ENCODE measurements at places on chromosomes 6 and 20.
A peak's percentile ranks its signal among the peaks of the same experiment; 100 is the strongest.

GRCh38 chr20:63029358-63030121 lies 22.8 kb upstream of the BHLHE23 start:
- no peak for DNase-seq

DNA sequence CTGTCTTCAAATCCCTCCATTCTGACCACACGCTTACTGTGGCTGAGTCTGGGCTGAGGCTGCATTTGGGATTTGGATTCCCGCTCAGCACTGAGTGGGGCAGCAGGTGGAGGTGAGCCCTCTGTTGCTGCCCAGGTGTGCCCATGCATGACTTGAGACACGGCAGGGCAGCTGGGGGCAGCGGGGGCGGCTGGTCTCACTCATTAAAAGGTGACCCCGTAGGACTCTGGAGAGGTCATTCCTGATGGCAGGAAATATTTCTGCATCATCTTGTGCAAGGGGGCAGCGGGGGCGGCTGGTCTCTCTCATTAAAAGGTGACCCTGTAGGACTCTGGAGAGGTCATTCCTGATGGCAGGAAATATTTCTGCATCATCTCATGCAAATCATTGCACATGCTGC lies 49.8 kb downstream of the SMOC2 start:
- DNase-seq, result no peak

DNA sequence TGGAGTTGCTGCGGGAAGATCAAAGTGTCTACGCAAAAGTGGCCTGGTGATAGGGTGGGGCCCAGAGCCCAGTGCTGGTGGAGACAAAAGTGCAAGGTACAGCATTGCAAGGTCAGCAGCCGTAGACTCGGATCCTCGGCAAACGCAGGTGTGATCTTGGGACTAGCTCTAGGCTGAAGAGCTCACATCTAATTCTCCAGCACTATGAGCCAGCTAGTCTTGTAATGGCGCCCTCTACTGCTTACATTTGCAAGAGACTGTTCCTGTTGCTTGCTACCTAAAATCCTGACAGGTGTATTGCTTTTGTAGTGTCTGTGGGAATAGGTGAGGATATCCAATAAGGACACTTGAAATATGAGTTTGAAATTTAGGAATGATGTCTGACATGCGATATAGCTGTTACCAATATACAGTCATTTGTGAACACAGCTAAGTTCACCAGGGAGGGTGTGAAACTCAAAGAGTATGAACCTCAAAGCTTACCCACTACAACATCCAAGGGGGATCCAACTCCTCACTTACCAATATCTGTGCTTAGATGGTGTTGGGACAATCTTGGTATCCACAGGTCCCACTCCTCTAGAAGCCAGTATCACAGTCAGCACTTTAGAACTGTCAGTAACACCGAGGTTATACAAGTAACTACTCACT lies 58.4 kb downstream of the PDE7B start:
- DNase-seq, result peak; percentile 57

- DNase-seq, result no peak
Observed at GRCh38 chr6:78340755-78341154, 526.6 kb upstream of the IRAK1BP1 start.

DNA sequence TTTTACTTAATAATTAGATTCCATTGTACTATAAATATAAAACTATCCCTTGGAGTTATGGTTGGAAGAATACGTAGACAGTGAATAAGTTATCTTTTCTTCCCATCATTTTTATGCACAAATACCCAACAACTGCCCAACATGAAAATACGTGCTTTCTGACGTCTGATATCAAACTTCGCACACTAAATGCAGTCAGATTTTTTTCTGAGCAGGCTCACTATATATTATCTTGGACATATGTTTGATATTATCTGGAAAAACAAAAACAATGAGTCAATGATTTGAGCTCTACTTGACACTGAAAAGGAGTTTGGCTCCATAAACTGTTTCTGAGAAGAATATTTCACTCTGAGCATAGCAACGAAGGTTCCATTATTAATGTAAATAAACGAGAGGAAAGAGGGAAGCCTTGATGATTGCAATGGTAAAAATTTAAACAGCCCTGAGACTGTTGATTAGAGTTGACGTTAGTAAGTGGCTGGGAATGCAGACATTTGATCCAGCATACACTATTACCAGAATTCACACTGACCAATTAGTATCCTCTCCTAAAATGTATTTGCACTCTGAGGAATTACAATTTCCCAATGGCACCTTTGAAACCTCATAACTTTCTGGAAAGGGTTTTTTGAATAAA lies 1090.0 kb downstream of the EPHA7 start:
- no peak for DNase-seq

GRCh38 chr6:3139090-3139903 lies 18.0 kb downstream of the TUBB2A start:
- no peak for DNase-seq

- no peak for DNase-seq
Observed at GRCh38 chr6:14123386-14124111, 6.0 kb downstream of the CD83 start.

DNA sequence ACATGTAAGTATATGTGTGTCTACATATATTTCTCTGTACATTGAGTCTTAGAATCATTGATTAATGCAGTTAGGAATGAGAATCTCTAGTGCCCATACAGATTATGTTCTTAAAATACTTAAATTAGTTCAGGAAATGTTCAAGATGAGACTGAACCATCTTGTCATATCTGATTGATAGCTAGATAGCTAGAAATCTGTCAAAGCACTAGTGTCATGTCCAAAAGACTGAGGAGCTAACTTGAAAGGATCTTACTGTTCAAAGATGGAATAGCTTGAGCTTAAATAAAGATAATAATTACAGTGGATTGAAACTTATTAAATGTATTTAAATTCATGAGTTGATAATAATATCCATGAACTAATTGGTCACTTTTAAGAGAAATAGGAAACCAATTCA lies 191.7 kb upstream of the TCF21 start:
- DNase-seq, result no peak

- no peak for DNase-seq
Observed at GRCh38 chr6:43910638-43911353, 140.8 kb downstream of the VEGFA start.

GRCh38 chr6:143490775-143491174 lies 20.7 kb downstream of the FUCA2 start:
- DNase-seq, result no peak

DNA sequence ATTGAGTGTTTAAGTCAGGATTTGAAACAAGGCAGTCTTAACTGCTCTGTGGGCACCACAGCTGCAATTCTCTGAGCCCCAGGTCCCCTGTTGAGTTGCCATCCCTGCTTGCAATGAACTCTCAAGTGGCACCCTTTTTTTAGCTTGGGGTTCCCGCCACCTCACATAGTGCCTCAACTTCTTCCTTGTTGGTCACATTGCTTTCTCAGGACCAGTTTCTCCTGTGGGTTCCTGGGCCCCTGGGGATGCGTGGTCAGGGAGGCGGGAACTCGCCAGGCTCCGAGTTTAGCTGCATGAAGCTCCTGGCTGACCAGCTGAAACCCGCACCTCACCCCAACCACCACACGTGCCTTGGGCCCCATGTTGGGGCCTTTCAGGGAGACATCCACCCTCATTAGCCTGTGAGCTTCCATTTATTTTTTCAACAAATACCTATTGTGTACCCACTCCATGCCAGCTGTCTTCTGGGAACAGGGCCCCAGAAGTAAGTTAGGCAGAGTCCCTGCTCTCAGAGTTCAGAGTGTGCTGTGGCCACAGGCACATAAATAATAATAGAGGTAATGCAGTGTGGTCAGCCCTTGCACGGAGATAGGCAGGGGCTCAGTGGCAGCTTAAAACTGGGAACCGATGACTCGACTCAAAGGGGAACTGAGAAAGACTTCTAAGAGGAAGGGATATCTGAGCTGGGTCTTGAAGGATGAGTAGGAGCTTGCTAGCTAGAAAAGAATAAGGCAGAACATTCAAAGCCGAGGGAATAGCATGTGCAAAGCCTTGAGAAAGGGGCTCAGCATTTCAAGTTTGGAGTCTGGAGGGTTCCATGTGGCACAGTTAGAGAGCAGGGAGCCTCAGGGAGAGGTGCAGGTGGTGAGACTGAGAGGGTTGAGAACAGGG lies 33.9 kb upstream of the FAM83D start:
- no peak for DNase-seq

DNA sequence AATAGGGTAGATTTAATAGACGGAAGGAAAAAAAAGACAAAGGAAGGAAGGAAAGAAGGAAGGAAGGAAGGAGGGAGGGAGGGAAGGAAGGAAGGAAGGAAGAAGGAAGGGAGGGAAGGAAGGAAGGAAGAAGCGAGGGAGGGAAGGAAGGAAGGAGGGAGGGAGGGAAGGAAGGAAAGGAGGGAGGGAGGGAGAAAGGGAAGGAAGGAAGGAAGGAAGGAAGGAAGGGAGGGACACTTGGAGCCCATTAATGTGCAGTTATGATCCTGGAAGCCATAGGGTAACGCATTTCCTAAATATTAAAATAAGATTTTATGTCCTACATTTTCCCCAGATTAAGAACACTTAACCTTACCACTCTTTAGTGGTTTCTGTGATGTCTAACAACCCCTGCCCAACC lies 465.7 kb downstream of the ADGRB3 start:
- DNase-seq, result no peak

- DNase-seq, result no peak
Observed at GRCh38 chr6:91566467-91566866, 979.6 kb upstream of the MAP3K7 start.

Data from stimulated activated CD4-positive, alpha-beta T cell treated with anti-CD3 and anti-CD28 coated beads, TNF-alpha, amount 100 ng/mL, for 48 hours (primary cell).